Kidney capillary endothelial cell (primary cell): ENCODE measurements at places on chromosomes 11 and 22.
A peak's percentile ranks its signal among the peaks of the same experiment; 100 is the strongest.

GRCh38 chr11:75191330-75191717, 40.4 kb downstream of the SLCO2B1 start:
- DNase-seq = no peak

DNA sequence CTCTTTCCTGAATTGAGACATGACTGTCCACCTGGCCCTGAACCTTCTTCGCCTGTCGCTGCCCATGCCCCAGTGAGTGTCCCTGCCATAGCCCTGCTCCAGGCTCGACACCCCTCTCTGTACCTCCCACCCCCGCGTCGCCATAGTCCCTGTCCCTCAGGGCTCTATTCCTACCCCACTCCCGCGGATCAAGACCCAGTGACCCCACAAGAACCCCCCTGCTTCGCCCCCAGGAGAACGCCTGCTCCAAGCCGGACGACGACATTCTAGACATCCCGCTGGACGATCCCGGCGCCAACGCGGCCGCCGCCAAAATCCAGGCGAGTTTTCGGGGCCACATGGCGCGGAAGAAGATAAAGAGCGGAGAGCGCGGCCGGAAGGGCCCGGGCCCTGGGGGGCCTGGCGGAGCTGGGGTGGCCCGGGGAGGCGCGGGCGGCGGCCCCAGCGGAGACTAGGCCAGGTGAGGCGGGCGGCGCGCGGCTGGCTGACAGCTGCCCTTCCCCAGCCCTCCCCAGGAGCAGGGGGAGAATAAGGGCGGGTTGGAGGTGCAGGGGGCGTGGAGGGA, 5.6 kb downstream of the NRGN start:
- DNase-seq = no peak

GRCh38 chr11:47124675-47125074, 52.0 kb downstream of the ARFGAP2 start:
- DNase-seq = no peak

DNA sequence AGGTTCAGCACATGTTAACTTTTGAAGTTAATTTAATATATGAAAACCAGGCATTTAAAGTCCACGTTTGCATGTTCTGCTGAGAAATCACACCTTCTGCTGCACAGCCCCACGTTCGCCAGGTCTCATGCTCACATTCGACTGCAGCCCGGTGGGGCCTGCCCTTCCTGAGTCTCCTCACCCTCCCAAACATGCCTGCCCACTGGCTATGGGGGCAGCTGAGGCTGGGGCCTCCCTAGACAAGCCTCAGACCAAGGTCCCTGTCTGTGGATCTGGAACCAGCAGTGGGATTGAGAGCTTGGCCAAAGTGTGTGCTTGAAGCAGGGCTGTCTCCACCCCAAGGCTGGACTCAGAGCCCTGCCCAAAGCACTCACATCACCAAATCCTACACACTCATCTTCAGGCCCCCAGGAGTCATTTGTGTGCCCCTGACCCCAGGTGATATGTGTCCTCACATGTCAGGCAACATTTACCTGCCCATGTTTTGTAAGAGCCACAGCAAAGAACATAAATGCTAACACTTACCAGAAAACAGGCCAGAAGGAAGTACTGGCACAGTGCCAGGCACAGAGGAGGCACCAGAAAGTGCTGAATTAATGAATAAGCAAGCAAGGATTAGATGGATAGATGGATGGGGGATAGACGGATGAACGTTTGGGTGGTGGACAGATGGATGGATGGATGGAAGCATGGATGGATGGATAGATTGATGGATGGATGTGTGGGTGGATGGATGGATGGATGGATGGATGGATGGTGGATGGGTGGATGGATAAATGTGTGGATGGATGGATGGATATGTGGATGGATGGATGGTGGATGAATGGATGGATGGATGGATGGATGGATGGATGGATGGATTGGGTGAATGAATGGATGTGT, 9.4 kb upstream of the FADD start:
- DNase-seq = no peak

DNA sequence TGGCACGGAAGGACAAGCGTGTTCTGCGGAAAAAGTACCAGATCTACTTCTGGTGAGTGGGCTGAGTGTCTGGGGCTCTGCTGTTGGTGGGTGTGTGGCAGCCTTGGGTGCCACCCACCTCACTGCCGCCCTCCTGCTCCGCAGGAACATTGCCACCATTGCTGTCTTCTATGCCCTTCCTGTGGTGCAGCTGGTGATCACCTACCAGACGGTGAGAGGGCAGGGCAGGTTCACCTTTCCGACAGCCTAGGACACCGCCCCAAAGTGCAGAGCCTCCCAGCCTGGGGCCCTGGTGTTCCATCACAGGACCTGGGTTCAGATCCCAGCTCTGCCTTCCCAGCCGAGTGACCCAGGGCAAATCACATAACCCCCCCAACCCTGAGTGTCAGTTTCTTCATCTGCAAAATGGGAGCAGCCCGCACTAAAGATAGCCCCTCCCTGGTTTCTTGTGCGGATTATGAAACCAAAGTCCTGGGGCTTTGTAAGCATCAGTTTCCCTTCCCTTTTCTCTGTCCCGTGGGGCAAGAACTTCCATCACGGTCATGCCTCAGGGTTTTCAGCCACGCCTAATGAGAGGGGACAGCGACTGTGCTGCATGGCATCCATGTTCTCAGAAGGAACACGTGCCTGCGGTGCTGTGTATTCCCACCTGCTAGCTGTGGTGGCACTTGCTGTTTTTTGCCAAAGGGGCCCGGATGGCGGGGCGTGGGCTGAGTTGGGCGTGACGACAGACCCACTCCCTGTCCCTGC, 9.8 kb upstream of the TAGLN start:
- DNase-seq = no peak

GRCh38 chr11:127616158-127616557, 615.6 kb upstream of the KIRREL3 start:
- no peak for DNase-seq

DNA sequence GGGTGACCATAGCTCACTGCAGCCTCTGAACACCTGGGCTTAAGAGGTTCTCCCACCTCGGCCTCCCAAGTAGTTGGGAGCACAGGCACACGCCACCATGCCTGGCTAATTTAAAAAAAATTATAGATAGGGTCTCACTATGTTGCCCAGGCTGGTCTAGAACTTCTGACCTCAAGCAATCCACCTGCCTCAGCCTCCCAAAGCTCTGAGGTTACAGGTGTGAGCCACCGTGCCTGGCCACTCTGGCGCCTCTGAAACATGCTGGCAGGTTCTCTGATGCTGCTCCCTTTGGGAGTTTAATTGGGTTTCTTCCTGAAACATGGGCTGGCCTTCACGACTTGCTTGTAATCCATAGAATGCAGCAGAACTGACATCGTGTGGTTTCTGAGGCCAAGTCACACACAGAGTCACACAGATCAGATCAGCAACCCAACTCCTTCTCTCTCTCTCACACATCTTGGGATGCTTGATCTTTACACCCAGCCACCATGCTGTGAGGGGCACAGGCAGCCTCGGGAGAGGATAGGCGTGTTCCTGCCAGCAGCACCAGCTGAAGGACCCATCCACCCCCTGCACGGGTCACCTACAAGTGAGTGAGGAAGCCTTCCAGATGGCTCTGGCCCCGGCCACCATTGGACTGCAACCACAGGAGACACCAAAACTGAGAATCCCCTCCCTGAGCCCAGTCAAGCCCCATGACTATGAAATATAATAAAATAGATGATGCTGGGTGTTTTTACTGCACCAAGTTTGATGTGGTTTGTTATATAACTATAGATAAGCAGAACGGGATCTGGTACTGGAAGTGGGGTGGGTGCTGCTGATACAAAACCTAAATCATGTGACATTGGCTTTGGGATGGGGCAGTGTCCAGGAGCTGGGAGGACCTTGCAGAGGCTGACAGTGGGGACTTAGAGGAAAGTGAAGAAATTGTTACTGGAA, 3.1 kb upstream of the GSC2 start:
- no peak for DNase-seq

DNA sequence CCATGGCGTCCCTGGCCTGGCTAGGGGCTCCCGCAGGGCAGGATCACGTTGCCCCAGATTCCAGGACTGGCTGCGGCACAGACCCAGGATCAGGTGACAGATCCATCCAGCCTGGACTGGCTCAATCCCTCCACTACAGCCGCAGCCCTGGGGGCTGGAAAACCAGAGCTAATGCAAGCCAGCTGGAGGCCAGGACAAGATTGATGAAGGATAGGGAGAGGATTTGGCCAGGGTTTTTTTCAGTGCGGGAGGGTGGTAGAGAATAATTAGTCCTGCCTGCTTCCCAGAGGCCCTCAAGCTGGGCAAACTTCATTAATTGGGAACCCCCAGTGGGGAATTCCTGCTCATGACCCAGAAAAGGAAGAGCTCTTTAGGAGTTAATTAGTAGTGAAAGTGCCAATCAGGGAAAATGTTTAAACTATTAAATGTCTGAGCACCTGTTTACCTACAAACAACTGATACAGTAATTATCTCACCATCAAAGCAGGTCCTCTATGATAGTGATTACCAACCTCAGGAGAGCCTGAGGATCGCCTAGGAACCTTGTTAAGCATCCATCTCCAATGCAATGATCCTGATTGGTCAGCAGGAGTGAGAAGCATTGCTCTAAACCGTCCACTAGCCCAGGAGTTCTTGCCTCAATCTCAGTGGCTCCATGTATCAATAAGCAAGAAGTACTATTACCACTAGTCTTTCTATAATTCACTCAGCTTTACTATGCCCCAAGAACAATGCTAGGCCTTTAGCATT, 33.0 kb upstream of the MYOD1 start:
- DNase-seq = no peak

GRCh38 chr11:7208391-7208790, 43.3 kb upstream of the SYT9 start:
- no peak for DNase-seq

DNA sequence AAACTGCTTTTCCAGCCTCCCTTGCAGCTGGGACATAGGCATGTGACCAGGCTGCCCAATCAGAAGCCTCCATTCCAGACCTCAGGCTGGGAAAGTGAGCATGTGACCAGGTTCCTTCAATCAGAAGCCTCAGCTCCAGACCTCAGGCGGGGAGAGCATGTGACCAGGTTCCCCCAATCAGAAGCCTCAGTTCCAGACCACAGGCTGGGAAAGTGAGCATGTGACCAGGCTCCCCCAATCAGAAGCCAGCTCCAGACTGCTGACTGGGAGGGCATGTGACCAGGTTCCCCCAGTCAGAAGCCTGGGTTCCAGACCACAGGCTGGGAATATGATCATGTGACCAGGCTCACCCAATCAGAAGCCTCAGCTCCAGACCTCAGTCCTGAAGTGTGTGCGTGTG, 11.7 kb upstream of the IL2RB start:
- no peak for DNase-seq

GRCh38 chr11:61787928-61788491, 4.4 kb downstream of the TMEM258 start:
- DNase-seq = peak; percentile 45

- no peak for DNase-seq
Measured at GRCh38 chr11:68930991-68931855, 27.5 kb downstream of the IGHMBP2 start.

- DNase-seq = no peak
Measured at GRCh38 chr22:47196166-47196849, 433.9 kb downstream of the TBC1D22A start.

DNA sequence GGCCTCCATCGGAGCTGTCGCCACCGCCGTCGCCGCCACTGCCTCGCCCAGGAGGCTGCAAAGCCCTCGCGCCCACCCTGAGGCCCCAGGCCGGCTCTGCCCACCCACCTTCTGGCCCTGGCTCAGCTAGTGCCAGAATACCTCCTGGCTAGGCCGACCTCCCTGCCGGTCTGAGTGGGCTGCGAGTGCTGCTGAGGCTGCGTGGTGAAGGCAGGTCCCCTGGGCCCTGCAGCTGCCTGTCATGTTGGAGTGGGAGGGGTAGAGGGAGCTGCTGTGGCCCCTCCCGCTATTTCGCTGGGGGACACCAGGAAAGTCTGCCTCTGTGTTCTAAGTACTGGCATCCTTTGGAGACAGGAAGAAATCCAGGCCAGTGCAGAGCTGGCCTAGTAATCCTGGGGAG, 34.2 kb downstream of the LRRC10B start:
- DNase-seq = no peak

DNA sequence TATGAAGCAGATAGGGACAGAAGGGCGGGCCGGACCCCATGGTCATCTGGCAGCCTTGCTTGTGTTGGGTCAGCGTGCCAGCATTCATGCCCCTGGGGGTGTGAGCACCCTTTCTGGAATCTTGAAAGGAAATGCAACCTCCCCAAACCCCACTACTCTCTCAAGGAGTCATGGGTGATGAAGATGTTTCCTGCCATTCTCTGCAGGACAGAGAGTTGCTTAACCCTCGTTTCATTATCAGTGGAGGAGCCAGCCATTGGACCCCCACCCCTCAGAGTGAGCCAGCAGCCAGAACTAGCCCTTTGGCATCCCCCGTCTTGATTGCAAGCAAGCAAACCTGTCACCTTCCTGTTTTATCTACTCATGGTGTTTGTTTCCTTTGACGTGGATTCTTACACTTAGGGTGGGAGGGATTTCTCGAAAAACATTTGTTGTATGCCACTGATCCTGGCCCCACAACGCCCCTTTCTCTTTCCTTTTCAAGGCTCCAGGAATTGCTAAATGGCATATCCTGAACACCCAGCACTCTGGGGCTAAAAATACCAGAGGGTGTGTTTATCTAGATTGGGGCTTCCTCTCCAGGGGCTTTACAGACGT, 258.3 kb downstream of the ETS1 start:
- peak; percentile 95 for DNase-seq

DNA sequence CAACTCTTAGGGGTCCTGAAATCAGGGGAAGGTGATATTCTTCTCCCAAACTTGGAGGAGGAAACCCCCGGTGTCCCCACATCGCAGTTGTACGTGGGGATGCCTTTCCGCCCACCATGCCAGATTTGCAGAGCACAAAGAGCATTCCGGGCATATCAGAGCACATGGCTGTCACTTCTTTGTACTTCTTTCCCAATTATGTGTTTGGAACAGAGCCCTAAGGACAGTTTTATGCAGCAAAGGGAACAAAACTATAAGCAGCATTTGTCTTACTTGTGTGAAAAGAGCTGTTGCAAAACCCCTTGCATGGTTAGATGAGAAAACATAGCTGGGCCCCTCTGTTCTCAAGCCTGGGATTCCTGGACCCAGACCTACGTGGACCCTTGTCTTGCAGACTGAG, 41.2 kb downstream of the NTM start:
- no peak for DNase-seq
